ENCODE measurements at places on chromosomes 1 and 21. TPM values are rescaled to one million over a fixed set of nuclear protein-coding genes. Genes with fewer than 3 reads are reported as not detected.

ATP13A2 gene
- total RNA-seq: 50.6 TPM

DCDC2B gene
- 7.2 TPM for total RNA-seq

KCNC4 gene
- total RNA-seq: 9.2 TPM

AK5 gene
- total RNA-seq: 3.0 TPM

SPOCD1 gene
- 15.7 TPM for total RNA-seq

EPB41 gene
- 69.0 TPM for total RNA-seq

BSND gene
- not detected for total RNA-seq

SH2D2A gene
- total RNA-seq: 1.6 TPM

LCE2A gene
- not detected for total RNA-seq

ZSWIM5 gene
- total RNA-seq: 3.1 TPM

PTCH2 gene
- total RNA-seq: 1.7 TPM

EPHX1 gene
- 114 TPM for total RNA-seq

SERPINC1 gene
- total RNA-seq: 0.61 TPM

EVA1B gene
- total RNA-seq: 31.2 TPM

TENT5C gene
- total RNA-seq: 39.0 TPM

C1orf115 gene
- 18.2 TPM for total RNA-seq

ZNF683 gene
- not detected for total RNA-seq
